ENCODE measurements at places on chromosomes 5 and 9. TPM values are rescaled to one million over a fixed set of nuclear protein-coding genes. Genes with fewer than 3 reads are reported as not detected.

DNA sequence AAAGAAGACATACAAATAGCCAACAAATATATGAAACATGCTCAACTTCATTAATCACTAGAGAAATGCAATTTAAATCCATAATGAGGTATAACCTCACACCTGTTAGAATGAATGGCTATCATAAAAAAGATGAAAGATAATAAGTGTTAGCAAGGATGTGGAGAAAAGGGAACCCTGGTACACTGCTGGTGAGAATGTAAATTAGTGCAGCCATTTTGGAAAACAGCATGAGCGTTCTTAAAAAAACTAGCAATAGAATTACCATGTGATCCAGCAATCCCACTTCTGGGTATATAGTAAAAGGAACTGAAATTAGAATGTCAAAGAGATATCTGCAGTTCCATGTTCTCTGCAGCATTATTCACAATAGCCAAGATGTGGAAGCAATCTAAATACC, 64.2 kb upstream of the CEP78 start:
- DNase-seq: no peak

- DNase-seq: no peak
Observed at GRCh38 chr5:38554861-38555260, 1.6 kb downstream of the LIFR start.

DNA sequence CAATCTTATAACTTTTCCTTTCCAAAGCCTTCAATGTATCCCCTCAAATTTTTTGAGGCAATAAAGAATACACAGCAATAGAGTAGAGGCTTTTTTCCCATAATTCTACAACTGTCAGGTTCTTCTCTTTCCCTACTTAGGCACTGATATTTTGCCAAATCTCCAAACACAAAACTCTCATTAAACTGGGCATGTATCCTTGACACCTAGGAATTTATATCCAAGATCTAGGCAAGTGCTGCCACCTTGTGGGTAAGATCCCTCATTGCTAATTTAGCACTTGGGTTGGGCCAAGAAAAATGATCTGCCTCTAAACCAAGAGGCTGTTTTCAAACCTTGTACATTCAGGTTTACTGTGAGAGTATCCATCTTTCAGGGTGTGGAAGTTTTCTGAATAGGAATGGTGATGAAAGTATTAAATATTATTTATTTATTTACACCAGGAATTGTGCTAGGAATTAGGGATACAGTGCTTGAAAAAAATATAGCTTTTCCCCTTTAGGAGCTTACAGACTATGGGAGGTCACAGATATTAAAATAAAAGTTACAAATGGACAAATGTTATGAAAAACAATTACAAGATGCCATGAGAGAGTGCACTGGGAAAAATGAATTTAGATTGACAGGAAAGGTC, 17.6 kb downstream of the TSTD2 start:
- DNase-seq: peak; percentile 65

DNA sequence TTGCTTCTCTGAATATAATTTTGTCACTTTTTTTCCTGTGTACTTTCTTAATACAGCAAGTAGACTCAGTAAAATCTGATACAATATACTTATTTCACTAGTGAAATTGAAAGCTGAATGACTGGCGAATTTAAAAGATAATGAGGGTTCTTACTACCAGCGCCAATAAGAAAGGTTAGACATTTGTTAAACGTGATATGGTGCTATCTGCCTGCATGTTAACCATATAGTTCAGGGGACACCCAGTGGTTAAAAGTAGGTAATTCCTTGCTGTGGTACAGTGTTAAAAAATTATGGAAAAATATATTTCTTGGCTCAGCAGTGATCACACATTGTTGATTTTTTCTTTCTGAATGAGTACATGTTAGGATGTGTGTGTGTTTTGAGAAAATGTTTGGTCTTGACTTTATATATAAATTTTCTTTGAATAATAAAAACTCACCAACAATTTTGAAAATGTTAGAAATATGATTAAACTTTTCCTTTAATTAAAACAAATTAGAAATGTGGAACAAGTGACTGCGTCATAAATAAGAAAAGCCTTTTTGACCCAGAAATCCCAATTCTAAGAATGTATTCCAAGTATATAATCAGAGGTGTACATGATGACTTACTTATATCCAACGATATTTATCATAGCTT, 25.8 kb downstream of the CAST start:
- peak; percentile 58 for DNase-seq

DNA sequence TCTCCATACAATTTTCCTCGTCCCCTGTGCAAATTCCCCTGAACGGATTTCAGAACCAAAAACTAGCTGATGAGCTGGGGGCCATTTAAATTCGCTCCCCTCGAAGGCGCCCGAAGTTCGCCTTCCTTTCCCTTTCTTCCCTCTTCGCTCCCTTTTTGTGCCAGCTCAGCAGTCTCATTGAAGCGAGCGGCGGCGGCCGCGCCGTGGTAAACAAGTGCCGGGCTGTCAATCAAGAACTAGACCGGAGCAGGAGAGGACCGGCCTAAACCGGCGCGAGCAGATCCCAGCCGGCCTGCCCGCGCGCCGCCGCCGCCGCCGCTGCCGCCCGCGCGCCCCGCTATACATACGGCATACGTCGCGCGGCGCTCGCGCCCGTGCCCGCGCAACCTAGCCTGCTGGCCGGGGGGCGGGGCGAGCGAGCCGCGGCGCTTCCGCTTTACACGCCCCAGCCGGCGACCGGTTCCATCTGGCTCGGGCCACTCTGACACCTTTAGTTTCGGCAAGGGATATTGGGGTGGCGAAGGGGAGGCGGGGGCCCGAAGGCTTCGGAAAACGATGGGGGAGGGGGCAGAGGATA, 3.1 kb downstream of the ARRDC3 start:
- DNase-seq: peak; percentile 95

EQTN gene
- total RNA-seq: not detected

CSF2 gene
- not detected for total RNA-seq

WDR70 gene
- 35.4 TPM for total RNA-seq

NR5A1 gene
- not detected for total RNA-seq

Data from OCI-LY7 (cell line).